Esophagus squamous epithelium (tissue), 5 donors: ENCODE measurements at places on chromosomes 3 and 15.

DNA sequence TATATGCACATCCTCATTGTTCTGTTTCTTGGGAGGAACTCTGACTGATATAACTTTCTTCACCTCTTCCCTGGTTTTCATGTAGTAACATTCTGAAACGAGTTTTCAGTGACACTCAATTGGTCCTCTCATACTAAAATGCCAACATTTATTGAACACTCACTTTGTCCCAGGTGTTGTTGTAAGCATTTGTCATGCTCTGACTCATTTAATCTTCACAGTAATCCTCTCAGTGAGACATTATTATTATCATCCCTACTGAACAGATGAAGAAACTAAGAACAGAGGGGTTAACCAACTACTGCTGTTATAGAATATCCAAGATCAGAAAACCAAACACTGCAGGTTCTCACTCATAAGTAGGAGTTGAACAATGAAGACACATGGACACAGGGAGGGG, 94.1 kb upstream of the MRPL3 start:
- DNase-seq = no peak

GRCh38 chr3:134395103-134395502, 20.9 kb upstream of the AMOTL2 start:
- DNase-seq = no peak

DNA sequence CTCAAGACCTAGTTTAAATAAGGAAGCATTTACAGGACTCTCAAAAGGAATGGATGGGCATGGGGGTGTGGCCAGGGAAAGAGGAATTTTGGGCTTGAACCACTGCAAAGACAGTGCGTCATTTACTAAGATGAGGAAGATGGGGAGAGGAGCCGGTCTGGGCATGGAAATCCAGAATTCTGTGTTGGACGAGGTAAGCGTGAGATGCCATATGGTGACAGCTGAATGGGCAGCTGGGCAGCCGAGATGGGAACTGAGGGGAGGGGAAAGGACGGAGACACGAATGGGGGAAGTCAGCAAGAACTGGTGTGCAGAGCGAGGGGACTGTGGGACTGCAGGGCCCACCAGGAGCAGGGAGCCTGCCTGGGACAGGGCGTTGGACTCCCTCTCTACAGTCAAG, 24.2 kb downstream of the TMEM44 start:
- DNase-seq = no peak

DNA sequence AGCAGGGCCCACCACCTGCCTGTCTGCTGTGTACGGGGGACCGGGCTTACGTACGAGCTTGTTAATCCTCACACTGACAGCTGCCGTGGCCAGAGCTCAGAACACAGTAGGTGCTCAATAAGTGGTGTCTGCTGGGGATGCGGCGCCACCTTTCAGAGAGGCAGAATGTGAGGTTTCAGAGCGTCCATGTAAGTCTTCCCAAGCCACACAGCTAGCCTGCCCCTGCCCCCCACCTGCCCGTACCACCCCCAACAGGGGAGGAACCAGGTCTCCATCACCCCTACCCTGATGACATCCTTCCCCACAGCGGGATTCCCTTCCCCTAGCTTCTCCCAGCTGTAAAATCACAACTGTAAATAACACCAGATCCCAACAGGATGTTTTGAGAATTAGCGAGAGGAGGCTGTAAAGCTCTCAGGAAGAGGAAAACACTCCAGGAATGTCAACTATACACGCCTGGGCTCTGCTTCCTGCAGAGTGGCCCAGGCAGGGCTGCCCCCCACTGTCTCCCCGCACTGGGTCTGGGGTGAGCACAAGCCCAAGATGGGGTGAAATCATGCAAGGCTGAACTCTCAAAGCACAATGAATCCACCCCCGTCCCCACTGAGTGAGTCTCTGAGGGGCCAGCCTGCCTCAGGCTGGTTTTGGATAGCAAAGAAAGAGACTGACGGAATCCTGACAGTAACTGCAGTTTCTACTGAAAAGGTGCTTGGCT, 250.1 kb upstream of the LYSMD4 start:
- no peak for DNase-seq

DNA sequence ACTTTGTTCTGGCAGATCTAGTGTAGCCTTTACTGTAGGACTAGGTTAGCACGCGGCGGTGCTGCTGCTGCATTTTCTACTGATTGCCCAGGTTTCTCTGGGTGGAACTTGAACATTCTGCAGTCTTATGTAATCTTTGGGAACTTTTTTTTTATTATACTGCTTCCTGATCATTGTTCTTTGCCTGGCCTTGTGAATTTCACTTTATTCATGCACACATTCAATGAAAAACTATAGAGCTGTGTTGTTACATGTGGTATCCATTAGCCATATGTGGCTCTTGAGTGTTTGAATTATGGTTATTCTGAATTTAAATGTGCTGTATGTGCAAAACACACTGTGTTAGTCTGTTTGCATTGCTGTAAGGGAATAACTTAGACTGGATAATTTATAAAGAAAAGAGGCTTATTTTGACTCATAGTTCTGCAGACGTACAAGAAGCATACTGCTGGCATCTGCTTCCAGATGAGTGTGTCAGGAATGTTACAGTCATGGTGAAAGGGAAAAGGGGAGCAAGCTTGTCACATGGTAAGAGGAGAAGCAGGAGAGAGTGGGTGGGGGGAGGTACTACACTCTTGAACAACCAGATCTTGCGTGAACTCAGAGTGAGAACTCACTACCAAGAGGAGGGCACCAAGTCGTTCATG, 26.5 kb downstream of the MEF2A start:
- no peak for DNase-seq

DNA sequence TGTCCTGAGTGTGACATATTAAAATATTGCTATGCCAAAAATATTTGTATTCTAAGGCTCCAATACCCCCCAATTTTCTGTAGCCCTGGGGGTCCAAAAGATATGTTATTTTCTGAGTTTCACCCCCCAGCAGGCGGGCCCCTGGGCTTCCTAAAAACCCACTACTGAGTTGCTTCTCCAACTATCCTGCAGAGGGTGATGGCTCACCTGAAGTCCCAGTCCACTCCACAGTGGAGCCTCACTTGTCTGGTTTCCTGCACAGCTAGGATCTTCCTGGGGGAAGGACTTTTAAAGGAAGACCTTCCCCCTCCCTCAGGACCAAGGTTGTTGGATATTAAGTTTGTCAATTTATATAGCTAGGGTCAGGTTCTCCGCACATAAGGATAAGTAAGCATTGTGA, 1181.4 kb downstream of the ROBO2 start:
- no peak for DNase-seq

DNA sequence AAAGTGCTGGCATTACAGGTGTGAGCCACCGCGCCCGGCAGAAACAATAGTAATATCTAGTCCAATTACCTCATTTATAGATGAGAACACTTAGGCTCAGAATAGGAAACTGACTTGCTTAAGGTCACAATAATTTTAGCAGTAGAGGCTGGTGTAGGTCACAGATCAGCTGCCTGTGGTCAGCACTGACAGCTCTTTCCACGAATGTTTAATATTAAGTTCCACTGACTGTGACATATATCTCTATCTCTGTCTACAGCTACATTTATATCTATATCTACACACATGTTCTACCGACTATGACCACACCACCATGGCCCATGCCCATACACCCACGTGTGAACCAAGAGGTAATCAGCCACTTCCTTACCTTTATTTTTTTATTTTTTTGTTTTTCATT, 40.2 kb upstream of the DLG1 start:
- DNase-seq = no peak

DNA sequence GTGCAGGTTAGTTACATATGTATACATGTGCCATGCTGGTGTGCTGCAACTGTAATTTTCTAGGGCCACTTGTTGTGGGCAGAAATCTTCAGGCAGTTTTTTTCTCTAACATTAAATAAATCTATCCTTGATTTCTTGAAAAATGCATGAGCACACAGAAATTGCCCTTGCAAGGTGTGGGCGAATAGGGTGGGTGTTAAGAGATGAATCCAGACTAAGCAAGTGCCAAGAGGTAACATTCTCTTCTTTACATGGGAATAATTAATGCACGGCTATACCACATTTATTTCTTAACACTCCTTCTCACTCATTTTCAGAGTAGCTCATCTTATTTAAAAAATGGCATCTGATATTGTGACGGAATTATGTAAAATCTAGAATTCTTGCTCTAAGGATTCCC, 719.6 kb downstream of the AGBL1 start:
- no peak for DNase-seq

GRCh38 chr15:33150971-33151370, 43.5 kb downstream of the FMN1 start:
- DNase-seq = no peak

- no peak for DNase-seq
Observed at GRCh38 chr3:171460725-171461524, 720 bp upstream of the TNIK start.

DNA sequence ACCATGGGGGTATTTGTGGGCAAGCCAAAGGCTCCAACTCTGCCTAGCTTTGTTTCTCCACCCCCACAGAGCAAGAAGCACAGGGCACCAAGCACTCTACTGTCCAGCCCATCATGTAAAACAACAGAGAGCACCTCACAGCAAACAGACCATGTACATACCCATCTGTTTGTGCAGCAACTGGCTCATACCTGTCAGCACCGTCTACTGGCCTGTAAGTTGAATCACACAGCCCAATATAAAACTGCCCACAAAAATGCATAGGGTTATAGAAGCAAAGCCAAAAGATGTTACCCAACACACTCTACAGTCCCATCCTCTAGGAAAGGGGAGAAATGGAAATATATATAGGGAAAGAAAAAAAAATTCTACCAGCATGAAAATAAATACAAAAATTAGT, 139.7 kb upstream of the CPNE4 start:
- DNase-seq = no peak

GRCh38 chr3:50193286-50193685, 1.9 kb downstream of the GNAT1 start:
- DNase-seq = no peak

- no peak for DNase-seq
Observed at GRCh38 chr15:50260969-50261496, 4.5 kb downstream of the HDC start.

GRCh38 chr3:99881121-99881524, 63.5 kb downstream of the CMSS1 start:
- no peak for DNase-seq

- DNase-seq = no peak
Observed at GRCh38 chr3:193023218-193023617, 105.6 kb upstream of the MB21D2 start.

DNA sequence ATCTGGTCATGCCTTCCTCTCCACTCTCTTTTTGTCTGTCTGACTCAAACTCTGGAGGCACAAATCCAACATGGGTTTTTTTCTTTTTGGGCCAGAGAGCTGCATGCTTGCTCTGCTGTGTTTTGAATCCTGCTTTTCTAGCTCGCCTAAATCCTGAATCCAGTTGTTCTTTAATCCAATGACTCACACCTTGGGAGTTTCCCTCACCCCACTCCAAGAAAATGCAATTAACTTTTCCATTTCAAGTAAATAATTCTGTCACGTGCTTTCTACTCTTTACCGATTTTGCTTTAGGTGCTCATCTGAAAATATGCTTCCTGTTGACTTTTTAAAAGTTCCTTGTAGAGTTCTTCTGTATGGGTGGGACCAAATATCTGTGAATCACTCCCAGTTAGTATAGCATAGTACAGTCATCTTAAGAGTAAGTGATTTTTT, 47.6 kb downstream of the SLMAP start:
- no peak for DNase-seq

- no peak for DNase-seq
Observed at GRCh38 chr3:129989414-129989813, 14.9 kb downstream of the TRH start.

DNA sequence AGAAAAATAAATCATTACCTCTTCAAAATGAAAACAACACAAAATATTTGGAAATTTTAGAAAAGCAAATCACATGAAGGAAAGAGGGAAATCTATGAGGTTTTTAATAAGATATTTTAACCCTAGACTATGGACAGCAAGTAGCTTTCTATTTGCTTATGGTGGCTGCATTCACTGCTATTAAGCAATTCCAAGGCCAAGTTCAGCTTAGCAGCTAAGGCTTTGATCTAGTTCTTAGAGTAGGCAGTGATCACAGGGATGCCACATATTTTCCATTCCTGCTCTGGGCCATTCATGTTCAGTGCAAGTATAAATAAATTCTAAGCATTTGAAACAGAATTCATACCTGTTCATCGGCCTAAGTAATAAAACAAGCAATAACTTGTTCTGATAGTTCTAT, 235.3 kb downstream of the CDIN1 start:
- no peak for DNase-seq

DNA sequence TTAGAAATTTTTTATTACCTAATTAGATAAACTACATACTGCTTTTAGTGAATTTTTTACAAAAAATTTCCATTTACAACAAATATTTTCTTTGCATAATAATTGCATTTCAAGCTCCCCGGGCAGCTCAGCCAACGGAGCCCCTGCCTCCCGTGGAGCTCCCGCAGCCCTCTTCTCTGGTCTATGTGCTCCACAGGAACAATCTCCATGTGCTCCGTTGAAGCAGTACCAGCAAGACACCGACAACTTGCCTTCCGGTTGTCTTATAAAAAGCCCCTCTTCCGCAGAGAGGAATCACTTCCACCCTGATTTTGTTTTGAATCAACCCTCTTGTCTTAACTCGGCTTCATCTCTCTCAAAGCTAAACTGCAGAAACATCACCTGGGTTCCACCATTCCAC, 46.9 kb upstream of the CHD2 start:
- no peak for DNase-seq

DNA sequence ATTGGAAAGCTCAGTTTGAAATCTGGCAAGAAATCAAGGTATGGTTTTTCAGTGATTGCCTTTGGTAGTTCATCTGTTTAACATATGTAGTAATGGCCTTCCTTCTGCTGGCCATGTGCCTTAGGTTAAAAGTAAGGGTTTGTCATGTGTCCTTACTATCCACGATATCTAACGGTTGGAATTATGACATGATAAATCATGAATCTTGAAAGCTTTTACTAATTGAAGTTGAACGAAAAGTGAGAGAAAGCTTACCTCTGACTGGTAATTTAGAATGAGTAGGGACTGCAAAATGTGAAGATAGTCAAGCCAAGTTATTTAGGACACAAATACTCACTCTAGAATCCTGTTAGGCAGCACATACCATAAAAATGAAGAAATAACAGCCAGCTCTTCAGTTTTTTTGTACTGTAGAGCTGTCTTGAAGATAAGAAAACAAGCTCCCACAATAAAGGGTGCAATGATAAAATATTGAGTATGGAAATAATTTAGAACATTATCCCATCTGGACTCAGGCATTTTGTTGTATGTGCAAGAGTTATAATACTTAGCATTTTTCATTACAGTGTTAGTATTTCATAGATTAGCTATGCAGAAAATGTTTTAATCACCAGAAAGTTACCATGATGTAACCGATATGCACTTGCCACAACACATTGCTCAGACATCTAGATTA, 303.4 kb downstream of the ZNF385D start:
- no peak for DNase-seq

- no peak for DNase-seq
Observed at GRCh38 chr3:126194713-126195305, 14.4 kb upstream of the ALDH1L1 start.

DNA sequence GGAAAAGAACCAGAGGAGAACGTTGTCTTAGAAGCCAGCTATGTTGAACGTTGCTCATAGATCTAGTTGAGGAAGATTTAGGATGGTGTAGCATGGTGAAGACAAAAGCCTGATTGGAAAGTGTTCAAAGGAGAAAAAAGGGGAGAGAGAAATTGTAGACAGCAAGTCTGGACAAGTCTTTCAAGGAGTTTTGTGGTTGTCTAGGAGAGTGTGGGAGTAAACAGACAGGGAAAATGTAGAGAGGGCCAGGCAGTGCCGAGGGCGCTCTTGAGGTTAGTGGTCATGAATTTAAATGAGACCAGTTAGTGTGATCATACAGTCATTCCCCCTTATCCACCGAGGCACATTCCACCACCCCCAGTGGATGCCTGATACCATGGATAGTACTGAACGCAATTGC, 167.5 kb upstream of the IL12A start:
- no peak for DNase-seq

- DNase-seq = no peak
Observed at GRCh38 chr3:134894533-134894932, 99.5 kb downstream of the EPHB1 start.
